ENCODE measurements at places on chromosomes 6 and 20.

GRCh38 chr20:17691758-17692157 is 8.0 kb upstream of the BANF2 start:
- no peak for DNase-seq

- DNase-seq = peak; percentile 54
These were observed 204.5 kb downstream of the SYNDIG1 start for GRCh38 chr20:24673678-24674570.

DNA sequence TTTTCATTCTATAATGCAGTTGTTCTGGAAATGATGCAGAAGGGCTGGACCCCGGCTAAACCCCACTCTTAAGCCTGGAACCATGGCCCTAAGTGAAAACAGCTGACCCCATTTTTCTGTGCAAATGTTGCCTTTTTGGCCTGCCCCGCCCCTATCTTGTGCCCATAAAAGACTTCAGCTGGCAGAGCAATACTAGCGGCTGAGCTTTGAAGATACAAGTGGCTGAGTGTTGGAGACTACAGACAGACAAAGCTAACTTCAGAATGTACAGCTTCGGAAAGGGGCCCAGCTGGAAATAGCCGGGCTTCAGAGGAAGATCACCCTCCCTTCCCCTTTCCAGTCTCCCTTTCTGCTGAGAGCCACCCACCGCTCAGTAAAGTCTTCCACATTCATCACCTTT is 258.6 kb upstream of the SPTLC3 start:
- no peak for DNase-seq

GRCh38 chr6:97136626-97137358 is 146.2 kb downstream of the MMS22L start:
- no peak for DNase-seq

GRCh38 chr6:6556738-6557503 is 31.6 kb upstream of the LY86 start:
- no peak for DNase-seq
